ENCODE measurements at places on chromosomes 5 and 9.
A peak's percentile ranks its signal among the peaks of the same experiment; 100 is the strongest.

DNA sequence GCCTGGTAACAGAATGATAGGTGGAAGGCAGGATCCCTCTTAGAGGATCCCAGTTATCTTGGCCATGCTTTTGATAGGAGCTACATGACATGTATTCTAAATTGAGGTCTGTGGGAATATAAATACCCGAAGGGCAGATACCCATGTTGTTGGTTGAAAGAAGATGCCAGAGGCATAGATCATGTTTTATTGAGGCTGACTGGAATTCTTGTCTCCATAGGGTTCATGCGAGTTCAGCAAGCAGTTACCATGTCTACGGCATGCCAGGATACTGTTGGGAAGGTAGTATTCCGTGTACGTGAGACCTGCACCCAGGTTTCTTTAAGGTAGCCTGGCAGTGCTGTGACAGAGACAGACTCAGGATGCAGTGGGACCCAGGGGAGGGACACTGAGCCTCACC, 230.7 kb downstream of the NR3C1 start:
- DNase-seq, result peak; percentile 40

GRCh38 chr5:123007754-123008153, 28.8 kb downstream of the PPIC start:
- no peak for DNase-seq

GRCh38 chr5:177470759-177471536, 2.5 kb downstream of the DBN1 start:
- peak; percentile 66 for DNase-seq

DNA sequence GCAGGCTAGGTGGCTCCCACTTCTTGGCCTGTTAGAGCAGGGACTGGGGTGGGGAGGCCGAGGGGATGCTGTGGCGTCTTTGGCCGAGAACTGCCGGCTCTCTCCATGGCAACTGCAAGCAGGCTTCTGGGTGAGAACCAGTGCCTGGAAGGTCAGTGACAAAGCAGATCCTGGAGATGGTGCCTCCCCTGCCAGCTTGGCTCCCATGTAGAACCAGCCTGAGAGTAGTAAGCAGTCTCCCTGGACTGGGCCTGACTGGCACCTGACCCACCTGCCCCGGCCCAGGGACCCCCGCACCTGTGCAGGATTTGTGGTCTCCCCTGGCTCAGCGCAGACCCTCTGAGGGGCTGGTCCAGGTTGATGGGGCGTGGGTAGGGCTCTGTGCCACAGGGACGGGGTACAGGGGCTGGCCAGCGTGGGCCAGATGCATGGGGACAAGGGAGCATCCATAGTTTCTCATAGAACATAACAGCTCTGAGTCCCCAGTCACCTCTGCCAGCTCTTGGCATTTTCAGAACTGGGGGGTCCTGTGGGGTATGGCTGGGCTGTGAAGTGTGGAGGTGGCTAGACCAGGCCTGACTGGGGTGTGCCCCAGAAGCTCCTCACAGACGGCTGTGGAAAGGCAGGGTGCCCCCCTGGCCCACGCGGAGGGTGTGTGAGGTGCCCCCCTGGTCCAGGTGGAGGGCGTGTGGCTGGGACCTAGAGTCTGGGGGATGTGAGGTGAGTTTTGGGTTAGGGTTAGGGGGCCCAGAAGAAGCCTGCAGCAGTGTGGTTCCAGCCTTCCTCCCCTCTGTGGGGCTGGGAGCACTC, 22.2 kb downstream of the CACNA1B start:
- no peak for DNase-seq

DNA sequence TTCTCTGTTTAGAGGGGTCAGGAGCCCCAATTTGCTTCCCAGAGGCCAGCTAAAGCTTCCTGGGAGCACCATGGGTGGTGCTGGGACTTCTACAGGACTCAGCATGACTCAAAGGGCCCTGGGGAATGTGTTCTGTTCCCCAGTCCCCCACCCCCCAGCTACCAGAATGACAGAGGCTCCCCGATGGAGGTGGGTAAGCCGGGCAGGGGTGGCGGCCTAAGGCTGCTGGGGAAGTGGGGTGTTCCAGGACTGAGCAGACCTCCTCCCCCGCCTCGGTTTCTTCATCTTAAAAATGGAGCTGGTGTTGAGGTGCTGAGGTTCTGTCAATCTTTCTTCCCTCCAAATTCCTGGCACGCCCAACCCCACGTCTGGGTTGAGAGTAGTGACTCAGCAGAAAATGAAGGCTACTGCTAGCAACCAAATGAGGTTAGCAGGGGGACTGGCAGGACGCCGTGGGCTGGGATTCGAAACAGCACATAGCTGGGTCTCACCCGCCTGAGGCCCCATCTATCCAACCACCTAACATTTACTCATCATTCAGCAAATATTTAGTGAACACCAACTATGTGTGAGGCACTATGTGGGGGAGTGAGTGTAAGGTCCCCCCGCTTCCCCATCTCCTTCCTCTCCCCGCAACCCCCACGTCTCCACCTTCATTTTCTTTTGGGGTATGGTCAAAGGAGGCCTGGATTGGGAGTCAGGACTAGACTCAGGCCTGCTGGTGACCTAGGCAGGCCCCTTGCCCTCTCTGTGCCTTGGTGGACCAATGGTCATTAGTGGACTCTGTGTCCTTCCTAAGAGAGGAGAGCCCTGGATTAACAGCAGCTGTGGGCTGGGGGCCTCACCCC, 50.2 kb downstream of the C9orf50 start:
- peak; percentile 98 for DNase-seq

- DNase-seq, result peak; percentile 31
Observed at GRCh38 chr5:124790895-124791732, 44.7 kb upstream of the ZNF608 start.

GRCh38 chr5:118320121-118320520, 668.2 kb downstream of the DTWD2 start:
- no peak for DNase-seq

DNA sequence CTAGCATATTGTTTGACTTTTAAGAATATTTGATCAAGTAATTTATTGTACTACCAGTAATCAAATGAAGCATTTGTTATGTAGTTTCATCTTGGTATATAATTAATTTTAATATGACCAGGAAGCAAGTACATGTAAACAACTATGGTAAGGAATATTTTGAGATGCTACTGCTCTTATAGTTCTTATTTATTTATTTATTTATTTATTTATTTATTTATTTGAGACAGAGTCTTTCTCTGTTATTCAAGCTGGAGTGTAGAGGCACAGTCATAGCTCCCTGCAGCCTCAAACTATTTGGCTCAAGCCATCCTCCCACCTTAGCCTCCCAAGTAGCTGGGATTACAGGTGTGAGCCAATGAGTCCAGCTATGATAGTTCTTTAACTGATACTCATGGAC, 8.1 kb downstream of the PPIP5K2 start:
- DNase-seq, result no peak

GRCh38 chr5:65971643-65972042, 45.3 kb downstream of the ERBIN start:
- no peak for DNase-seq

GRCh38 chr9:34566972-34567371, 22.6 kb downstream of the CNTFR start:
- no peak for DNase-seq

GRCh38 chr5:68053202-68053601, 162.4 kb upstream of the PIK3R1 start:
- peak; percentile 15 for DNase-seq

DNA sequence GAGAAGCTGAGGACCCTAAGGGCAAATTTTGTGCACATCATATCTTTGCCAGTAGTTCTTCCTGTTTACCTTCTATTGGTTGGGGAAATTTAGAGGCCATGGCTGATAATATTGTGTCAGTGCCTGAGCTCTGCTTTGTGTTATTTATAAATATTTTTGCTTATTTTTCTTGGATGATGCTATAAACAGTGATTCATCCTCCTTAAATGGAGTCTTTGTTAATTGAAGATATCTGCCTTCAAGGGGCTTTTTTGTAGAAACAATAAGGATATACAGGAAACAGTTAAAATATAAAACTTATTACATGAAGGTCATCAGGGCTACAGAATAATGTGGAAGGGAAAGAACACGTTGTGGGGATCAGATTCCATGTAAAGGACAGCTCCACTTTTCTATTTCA, 78.0 kb downstream of the PAM start:
- DNase-seq, result no peak

GRCh38 chr9:76490249-76490990, 31.4 kb downstream of the GCNT1 start:
- DNase-seq, result no peak

GRCh38 chr5:135825373-135826220, 8.9 kb upstream of the SLC25A48 start:
- DNase-seq, result no peak

DNA sequence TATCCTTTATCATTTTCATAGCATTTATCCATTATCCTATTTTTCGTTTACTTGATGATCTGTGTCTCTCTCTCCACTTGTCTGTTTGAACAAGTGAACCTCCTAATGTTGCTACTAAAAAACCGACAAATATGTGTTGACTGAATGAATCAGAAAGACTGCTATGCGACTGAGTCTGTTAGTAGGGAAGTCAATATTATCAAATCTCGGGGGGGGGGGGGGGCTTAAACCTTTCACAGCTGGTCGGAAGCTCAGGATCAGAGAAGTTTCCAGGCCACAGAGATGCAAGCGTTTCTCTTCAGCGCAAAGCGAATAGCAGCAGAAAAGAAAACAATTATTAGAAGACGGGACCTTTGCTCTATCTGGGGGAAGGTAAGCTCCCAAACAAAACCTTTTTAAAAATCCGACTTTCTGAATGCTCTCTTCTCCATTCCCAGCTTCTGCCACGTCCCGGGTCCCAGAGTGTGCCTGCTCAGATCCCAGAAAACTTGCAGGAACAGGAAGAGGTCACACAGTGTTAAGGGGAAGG, 412 bp downstream of the RIOK2 start:
- DNase-seq, result peak; percentile 18

GRCh38 chr5:96687812-96688453, 25.8 kb downstream of the CAST start:
- peak; percentile 65 for DNase-seq

- DNase-seq, result peak; percentile 88
Observed at GRCh38 chr5:135392256-135392655, 6.8 kb downstream of the MACROH2A1 start.

- DNase-seq, result peak; percentile 43
Observed at GRCh38 chr5:173907686-173908371, 19.7 kb downstream of the CPEB4 start.

DNA sequence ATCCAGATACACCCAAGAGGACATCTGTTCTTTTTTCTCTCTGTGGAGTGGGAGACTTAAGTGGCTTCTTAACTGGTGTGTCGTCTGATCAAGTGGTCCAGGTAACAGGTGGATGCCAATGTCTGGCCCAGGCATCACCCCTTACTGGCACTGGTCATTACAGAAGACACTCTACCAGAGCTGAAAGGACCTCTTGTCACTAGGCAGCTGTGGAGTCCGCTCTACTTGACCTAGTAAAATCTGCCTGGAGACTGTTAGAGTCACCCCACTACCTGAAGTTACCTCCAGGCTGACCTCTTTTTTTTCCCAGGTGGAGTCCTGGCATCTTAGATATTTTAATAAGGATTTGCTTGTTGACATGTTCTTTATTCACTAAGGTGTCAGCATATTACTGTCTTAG, 22.5 kb downstream of the FXN start:
- DNase-seq, result no peak

GRCh38 chr9:93595861-93596365, 19.5 kb downstream of the PHF2 start:
- no peak for DNase-seq

- DNase-seq, result peak; percentile 4
Observed at GRCh38 chr5:31471916-31472315, 60.0 kb downstream of the DROSHA start.

GRCh38 chr9:7297521-7297920, 502.1 kb downstream of the DMAC1 start:
- no peak for DNase-seq

DNA sequence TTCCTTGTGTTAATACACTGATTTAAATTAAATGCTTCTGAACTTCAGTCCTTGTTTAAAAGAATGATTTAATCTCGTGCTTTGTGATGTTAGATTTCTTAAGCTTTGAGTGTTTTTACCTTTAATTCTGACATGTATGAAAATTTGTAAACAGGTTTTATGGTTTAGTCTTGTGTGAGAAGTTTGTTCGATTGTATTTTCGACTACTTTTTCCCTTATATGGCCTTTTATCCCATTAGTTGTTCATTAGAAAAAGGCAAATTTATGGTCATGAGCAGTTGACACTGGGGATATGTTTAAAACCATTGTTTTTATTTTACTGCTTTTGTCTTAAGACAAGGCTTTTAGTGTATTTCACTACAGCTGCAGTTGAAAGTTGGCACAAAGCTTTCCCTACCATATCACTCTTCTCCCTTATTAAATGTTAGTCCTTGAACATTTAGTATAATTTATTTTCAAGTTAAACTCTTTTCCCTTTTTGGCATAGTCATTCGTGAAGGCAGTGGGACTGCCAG, 3.3 kb downstream of the UBE2R2 start:
- DNase-seq, result no peak

DNA sequence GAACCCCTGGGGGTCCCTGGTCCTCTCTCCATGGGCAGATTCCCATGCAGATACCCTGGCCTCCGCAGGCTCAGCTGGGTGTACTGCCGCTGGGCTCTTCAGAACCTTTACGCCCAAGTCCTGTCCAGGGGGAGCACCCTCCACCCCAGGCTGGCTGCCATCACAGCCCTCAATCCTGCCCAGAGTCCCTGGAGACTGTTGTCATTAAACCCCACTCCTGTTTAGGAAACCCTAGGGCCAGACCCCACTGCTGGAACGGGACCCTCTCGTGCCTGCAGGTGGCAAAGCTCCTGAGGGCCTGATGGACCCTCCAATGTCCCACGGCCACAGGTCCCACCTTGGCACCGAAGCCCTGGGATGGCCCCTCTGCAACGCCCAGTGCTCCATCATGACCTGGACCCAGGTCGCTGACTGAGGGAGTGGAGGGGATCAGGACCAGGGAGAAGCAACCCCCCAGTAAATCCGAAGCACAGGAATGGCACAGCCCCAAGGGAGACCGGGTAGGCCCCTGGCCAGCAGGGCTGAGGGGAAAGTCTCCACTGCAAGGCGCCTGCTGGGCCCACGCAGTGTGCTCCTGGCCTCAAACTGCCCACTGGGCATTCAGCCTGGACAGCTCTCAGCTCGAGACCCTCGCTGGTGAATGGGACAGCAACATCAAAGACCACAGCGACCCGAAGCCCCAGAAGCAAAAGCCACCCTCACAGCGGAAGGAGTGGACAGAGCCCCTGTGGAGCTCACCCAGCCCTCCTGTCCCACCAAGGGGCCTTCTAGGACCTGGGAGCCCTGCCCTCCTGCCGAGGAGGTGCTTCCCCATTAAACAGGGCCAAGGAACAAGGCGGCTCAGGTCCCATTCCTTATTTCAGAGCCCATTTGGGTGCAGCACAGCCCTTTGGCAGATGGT, 8.3 kb downstream of the ZDHHC11B start:
- no peak for DNase-seq

- peak; percentile 57 for DNase-seq
Observed at GRCh38 chr5:34409373-34409772, 246.8 kb upstream of the RAI14 start.

- DNase-seq, result no peak
Observed at GRCh38 chr5:126855266-126855665, 78.3 kb downstream of the LMNB1 start.

GRCh38 chr5:65364907-65365306, 116.8 kb downstream of the ADAMTS6 start:
- no peak for DNase-seq

DNA sequence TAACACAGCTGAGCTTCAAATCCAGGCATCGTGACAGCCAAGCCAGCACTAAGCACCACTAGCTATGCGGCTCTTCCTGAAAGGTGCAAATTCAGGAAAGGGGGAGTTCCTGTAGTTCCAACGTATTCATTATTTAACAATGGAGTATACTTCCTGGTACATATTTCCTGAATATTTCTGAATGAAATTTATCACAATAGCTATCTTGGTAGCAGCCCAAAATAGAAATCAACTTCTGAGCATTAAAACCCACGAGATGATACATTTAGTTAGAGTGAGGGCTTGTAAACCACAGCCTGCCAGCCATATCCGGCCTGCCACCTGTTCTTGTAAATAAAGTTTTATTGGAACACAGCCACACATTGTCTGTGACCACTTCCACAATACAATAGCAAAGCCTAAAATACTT, 109.7 kb upstream of the RETREG1 start:
- no peak for DNase-seq

Measured in fibroblast of skin of scalp (primary cell).